ENCODE measurements at places on chromosomes 1 and 21. TPM values are rescaled to one million over a fixed set of nuclear protein-coding genes. Genes with fewer than 3 reads are reported as not detected.

ORC1 gene
- total RNA-seq, result 0.97 TPM

TPTE gene
- total RNA-seq, result not detected

ILDR2 gene
- not detected for total RNA-seq

TRPM2 gene
- total RNA-seq, result under 0.01 TPM

CDK18 gene
- total RNA-seq, result 2.6 TPM

Data from hair follicle dermal papilla cell (primary cell).